ENCODE measurements at places on chromosomes 7 and 10. TPM values are rescaled to one million over a fixed set of nuclear protein-coding genes. Genes with fewer than 3 reads are reported as not detected.

GRCh38 chr10:77932016-77932715 is 5.6 kb upstream of the DLG5 start:
- H3K27ac ChIP-seq = no peak overlapping the region
- H3K36me3 ChIP-seq = no peaks in the 10 kb centered on the region
- H3K4me1 ChIP-seq = no peaks in the 10 kb centered on the region
- no peak for DNase-seq
- H3K4me3 ChIP-seq = no peak overlapping the region

- no peak overlapping the region for H3K4me3 ChIP-seq
- no peaks in the 10 kb centered on the region for H3K27me3 ChIP-seq
- DNase-seq = no peak
Measured at GRCh38 chr7:151650161-151650560, 130.5 kb upstream of the RHEB start.

DNA sequence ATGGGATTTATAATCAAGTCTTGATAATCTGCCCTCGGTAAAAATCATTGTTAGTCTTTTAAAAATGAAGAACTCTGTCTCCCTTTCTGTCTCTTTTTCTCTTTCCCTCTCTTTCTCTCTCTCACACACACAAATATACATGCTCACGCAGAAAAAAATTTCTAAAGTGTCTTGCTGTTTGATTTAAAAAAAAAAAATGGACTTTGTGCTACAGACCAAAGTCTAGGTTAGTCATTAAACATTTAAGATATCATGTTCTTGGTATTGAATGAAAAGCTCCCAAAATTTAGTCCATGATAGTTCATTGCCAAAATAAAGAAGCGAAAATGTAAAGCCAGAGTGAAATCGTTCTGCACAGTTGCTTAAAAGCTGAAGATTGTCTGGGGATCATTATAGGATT is 665.8 kb downstream of the SORCS1 start:
- no peak overlapping the region for H3K27ac ChIP-seq
- no peak for DNase-seq
- no peaks in the 10 kb centered on the region for H3K4me1 ChIP-seq
- no peaks in the 10 kb centered on the region for H3K36me3 ChIP-seq

The ZNF239 gene
- 4.7 TPM for total RNA-seq

DNA sequence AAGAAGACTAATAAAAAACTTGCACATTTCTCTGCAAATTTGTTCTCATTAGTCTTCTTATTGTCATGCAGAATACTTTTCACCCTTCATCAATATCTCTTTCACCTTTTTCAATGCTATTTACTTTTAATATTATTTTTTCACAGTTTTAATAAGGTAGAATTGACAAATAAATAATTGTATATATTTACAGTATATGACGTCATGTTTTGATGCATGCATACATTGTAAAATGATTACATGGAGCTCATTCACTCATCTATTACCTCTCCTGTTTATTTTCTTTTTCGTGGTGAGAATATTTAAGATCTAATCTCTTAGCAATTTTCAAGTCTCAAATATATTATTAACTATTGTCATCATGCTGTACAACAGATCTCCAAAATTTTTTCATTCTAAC is 658.2 kb upstream of the MKI67 start:
- no peak for DNase-seq
- no peak overlapping the region for H3K4me3 ChIP-seq
- H3K36me3 ChIP-seq = no peaks in the 10 kb centered on the region
- no peaks in the 10 kb centered on the region for H3K4me1 ChIP-seq
